Inflammatory macrophage treated with lipopolysaccharide for 1 hour (primary cell): ENCODE measurements at places on chromosomes 2 and 18.

DNA sequence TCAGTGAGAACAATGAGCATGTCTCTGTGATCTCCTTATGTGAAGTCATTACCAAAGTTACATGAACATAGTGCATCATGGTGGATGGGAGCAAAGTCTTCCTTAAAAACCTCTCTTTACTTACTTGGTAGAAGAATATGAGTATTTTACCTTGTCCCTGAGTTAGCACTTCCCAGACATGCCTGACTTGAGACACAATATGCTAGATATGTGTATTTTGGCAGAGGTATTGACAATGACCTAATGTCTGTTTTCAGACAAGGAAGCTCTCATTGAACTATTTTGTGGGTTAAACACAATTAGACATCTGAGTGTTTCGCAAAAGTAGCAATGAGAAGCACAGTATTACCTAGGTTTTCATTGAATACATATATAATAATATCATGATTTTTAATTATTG lies 99.1 kb upstream of the MC4R start:
- DNase-seq, result no peak

DNA sequence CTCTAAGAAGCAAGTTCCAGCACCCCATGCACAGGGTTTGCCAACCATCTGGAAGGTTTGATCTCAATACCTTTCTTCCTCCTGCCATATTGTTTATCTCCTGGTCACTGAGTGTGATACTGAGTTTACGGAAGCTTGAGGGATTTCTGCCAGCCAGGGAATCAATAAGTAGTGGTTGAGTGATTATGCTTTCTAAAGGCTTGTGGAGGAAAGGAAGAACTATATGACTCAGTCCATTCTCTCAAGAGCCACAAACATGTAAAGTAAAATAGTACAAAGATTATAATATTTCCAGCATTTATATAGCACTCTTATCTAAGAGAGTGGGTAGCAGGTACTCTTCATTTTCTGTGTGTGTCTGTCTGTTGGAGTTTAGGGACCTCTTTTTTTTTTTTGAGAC lies 49.2 kb downstream of the SLC4A3 start:
- no peak for DNase-seq

DNA sequence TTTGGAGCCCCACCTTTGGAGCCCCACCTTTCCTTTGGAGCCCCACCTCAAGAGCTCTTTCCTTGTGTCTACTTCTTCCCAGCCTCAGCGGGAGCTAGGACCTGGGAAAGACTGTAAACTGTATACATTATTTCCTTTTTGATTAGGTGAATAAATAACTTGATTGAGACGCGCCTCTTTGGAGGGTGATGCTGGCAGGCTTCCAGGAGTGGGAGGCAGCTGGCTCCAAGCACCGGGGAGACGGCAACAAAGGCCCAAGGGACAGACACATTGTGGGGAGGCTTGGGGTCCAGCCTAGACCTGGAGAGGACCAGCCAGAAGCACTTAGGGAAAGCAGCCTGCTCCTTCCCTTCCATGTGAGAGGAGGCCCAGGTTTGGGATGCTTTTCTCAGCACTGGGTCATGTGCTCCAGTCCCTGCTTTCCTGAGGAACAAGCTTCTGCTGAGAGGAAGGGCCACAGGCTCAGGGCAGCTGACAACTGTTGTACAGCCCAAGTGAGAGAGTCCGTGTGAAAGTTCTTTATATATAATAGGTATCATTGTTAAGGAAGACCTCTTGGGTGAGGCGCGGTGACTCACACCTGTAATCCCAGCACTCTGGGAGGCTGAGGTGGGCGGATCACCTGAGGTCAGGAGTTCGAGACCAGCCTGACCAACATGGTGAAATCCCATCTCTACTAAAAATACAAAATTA lies 297.2 kb upstream of the SLC14A2 start:
- DNase-seq, result no peak

DNA sequence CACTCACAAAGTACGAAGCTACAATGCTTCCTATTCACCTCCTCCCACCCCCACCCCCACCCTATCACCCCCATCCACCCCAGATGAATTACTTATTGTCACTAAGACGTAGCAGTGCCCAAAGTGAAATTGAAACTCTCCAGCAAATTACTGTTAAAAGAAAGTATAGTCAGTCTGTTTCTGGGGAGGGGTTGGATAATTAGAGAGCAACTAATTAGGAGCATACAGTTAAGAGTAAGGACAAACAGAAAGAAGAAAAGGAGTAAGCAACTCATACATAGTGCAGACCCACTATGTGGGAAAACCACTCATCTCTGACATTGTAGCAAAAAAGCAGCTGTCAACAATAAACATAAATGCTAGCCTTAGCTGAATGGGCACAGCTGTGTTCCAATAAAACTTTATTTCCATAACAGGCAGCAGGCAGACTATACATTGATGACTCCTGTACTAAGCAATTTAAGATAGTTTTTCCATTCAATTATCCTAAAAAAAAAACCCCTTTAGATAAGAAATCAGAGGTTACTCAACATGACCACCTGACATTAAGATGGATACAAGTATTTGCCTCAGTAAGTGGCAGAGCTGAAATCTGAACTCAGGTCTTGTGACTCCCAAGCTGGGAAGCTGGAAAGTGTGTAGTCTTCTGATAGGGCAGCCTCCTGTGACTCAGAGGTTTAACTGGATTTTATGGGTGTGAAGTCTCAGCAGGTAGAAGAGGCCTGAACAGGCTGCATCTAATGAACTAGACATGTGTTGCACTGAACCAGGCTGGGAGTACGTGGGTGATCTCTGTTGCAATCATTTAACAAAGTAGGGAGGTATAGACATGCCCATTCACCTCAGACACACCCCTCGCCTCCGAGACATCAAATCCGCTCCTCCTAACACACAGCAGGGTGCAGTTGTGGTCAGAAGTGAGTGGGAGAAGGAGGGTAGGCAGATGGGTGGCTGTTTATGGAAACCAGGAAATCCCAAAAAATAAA lies 171.8 kb upstream of the KLF7 start:
- peak; percentile 83 for DNase-seq

GRCh38 chr2:16257322-16258028 lies 317.1 kb downstream of the MYCN start:
- no peak for DNase-seq

- no peak for DNase-seq
Measured at GRCh38 chr2:2800697-2801096, 469.6 kb upstream of the MYT1L start.

GRCh38 chr2:64606479-64607363 lies 47.0 kb downstream of the SERTAD2 start:
- DNase-seq, result peak; percentile 87

DNA sequence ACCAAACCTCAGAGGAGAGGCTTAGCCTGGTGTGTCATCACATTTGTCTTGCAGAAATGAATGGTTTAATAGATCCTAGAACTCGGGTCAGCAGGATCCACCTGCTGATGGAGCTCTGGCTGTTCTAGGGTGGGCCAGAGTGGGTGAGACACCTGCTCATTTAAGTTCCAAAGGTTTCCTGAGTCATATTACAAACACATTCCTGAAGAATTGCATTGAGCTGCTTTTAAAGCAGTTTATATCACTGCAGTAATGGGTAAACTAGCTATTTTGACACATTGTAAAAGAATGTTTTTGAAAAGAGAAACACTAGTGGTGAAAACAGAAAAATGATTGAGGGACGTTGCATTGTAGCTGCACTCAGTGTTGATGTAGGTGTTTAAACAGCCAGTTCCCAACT lies 175.3 kb upstream of the TCF4 start:
- DNase-seq, result no peak

- no peak for DNase-seq
Measured at GRCh38 chr2:41935002-41935401, 112.8 kb upstream of the PKDCC start.
